Stimulated activated memory B cell treated with anti-CD40 and anti-IgM and Interleukin-4, amounts not matched to agents 10 μg/mL and 1 μg/mL and 100 μg/mL, for 72 hours (primary cell): ENCODE measurements at places on chromosomes 4 and X.
A peak's percentile ranks its signal among the peaks of the same experiment; 100 is the strongest.

- ATAC-seq: no peak
These were observed 123.9 kb upstream of the CBR4 start for GRCh38 chr4:169133932-169134331.

DNA sequence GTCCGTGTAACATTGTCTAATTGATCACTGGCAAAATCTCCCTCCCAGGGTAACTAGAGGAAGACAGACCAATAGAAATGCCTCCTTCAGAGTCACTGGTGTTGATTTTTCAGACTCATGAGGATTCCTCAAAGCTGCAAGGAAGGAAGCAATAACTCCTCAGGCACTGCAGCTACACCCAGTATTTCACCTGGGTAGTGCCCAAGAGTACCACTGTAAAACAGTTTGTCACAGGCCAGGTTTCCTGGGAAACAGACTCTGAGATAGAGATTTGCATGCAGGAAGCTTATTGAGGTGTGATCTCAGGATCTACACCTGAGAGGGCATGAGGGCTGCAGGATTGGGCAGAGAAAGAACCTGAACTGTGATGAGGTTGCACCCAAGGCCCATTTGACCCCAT lies 240.7 kb upstream of the ATP6AP2 start:
- ATAC-seq: no peak

GRCh38 chrX:6293716-6294115 lies 65.0 kb upstream of the NLGN4X start:
- ATAC-seq: no peak

- no peak for ATAC-seq
These were observed 95.3 kb upstream of the GUCY1A1 start for GRCh38 chr4:155571184-155571944.

DNA sequence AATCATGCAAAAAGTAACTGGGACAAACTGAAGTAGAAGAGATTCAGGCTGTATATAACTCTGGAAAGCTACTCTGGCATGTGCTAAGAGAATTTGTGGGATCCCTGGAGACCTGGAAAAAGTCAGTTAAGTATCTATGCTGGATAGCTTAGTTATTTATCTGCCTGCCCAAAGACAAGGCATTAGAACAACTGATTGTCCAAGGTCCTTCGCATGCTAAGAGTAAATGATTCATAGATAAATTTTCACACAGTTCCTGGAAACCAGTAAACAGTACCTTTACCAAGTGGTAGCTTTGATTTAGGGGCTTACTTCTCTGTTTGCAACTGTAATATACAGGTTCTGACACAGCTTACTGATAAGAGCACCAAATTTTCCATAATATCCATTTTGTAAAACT lies 104.8 kb downstream of the ATP11C start:
- no peak for ATAC-seq

GRCh38 chrX:107985033-107985432 lies 2.9 kb upstream of the TEX13B start:
- ATAC-seq: no peak

DNA sequence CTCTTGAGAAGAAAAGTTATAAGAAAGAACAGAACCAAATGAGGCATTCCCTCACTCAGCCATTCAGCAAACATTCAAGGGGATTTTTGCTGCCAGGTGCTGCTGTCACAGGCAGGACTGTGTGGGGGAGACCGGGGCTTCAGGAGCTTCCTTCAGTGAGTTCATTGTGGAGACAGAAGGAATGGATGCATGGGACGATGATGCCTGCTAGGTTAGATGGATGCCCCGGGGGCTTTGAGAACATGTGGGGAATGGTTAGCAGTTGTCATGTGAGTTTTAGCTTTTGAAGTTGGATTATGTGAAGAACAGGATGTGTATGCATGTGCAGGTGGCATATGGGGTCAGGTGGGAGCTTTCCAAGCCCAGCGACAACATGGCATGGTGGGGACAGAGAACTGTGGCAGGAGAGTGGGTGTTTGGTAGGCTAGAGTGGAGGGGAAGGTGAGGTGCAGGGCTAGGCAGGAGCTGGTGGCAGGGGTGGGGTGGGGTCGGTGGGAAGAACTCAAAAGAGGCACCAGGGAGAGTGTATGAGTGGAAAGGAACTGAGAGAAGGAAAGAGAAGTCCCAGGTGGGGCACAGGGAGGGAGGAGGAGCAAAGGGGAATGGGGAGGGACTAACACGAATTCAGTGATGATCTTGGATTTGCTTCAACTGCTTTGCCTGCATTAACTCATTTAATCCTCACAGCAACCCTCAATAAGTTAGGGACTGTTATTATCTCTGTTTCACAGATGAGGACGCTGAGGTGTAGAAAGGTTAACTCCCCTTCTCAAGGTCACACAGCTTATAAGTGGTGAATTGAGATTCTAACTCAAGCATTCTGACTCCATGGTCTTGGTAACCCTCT lies 8.4 kb downstream of the DCUN1D4 start:
- no peak for ATAC-seq

DNA sequence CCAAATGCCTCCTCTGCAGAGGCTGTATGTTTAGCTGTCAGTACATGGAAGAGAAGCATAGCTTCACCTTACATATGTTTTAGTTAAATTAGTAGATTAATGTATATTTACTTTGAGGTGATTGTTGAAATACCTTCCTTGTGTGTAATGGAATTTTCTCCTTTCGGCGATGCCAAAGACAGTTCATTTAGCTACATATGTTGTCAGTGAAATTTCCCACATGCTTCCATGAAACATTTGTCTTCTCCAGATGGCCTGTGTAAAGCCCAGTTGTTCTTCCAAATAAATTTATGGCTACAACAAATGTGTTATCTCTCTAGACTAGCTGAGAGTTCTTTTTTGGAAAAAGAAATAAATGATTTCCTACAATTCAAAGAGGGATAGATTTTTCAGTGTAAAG lies 95.2 kb downstream of the GPAT3 start:
- no peak for ATAC-seq

- ATAC-seq: no peak
These were observed 531.7 kb upstream of the FTHL17 start for GRCh38 chrX:31603411-31604120.

- no peak for ATAC-seq
These were observed 505.4 kb upstream of the FAM241A start for GRCh38 chr4:111639876-111640275.

DNA sequence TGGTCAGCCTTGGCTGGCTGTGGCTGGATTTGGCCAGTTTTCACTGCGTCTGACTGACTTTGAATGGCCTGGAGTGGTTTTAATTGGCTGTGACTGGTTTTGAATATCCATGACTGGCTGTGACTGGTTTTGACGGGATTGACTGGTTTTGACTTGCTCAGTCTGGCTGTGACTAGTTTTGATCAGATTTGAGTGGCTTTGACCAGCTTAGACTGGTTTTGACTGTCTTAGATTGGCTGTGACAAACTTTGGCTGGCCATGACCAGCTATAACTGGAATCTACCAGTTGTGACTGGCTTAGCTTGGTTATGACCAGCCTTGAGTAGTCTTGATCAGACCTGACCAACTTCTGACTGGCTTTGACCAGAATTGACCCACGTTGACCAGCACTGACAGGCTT lies 168.4 kb upstream of the AMOT start:
- ATAC-seq: no peak

DNA sequence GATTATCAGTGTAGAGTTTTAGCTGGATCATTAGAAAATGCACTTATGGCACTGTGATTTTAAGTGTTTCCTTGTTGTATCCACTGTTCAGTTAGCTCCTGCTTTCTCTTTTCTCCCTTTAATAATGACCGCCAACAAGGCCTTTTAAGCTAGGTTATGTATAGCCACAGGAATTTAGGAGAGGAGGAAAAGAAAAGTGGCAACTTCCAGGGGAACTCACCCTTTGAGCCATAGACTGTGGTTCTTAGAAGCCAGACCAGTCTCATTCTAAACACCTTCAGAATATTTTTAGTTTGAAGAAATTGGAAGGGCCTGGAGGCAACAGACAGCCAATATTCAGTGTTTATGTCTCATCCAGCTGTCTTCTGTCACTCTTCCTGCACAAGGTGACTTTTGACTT lies 6.1 kb downstream of the FGF2 start:
- no peak for ATAC-seq

DNA sequence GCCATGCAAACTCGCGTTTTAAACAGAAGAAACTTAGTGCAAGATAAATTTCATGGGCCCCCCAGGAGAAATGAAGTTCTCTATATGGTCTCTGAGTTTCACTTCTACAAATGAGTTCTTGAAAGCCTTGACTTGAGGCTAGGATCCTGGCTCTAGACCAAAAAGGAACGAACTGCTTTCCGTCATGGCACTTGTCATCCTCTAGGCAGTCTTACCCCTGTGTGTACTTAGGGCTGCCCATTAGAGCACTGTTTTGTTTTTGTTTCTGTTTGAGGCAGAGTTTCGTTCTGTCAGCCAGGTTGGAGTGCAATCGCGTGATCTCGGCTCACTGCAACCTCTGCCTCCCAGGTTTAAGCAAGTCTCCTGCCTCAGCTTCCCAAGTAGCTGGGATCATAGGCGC lies 29.0 kb downstream of the RNF4 start:
- peak; percentile 99 for ATAC-seq

- no peak for ATAC-seq
These were observed 372.7 kb downstream of the C4orf33 start for GRCh38 chr4:129468624-129469023.

DNA sequence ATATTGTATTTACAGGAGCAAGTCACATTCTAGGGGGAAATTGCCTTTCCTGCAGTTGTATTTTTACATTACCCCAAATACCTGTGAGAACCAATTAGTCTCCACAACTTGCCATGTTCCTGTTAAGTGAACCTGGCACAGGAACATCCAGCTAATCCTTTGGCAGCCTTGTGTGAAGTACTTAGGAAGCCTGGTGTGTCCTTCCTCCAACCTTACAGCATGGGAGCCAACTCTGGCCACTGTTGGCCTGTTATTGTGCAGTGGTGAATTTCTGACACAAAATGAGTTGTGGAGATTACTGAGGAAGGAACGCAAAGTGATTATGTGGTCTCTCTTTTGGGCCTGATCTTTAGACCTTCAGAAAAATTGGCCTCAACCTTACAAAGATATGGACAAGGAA lies 238.0 kb upstream of the PITX2 start:
- ATAC-seq: no peak

DNA sequence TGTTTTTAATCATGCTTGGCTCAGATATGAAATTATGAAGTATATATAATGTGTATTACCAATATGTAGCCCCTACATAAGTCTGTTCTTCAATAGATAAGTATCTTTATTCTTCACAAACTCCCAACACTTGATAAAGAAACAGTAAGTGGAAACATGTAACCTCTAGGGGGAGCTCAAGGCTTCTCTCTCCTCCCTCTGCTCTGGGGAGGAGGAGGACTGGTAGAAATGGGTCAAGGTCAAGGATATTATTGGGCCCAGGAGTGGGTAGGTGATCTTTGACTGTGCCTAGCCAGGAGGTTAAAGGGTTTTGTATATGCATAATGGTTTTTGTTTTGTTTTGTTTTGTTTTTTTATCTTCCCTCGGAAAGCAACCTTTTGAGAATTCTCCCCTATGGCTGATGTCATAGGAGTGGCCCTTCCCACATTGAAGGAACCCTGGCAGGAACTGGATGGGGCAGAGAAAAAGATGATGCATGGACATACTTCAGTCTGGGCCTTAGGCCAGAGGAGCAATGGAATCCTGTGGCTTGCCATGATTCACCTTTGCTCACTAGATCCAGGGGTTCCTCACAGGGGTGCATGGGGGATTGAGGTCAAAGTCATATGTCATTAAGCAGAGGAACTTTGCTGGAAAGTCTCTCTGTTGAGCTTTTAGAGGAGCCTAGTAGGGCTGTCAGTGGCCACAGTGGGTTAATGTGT lies 460.3 kb downstream of the MID1IP1 start:
- ATAC-seq: no peak

DNA sequence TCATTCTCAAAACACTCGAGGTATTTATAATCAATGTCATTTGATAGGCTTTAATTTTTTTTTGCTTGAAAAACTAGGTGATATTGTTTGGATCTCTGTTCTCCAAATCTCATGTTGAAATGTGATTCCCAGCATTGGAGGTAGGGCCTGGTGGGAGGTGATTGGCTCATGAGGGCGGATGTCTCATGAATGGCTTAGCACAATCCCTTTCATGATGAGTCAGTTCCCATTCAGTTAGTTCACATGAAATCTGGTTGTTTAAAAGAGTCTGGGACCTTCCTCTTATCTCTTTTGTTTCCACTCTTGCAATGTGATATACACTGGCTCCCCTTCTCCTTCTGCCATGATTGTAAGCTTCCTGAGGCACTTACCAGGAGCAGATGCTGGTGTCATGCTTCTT lies 638.7 kb downstream of the DMD start:
- no peak for ATAC-seq

GRCh38 chrX:153494061-153494460 lies 719 bp upstream of the BGN start:
- ATAC-seq: no peak

DNA sequence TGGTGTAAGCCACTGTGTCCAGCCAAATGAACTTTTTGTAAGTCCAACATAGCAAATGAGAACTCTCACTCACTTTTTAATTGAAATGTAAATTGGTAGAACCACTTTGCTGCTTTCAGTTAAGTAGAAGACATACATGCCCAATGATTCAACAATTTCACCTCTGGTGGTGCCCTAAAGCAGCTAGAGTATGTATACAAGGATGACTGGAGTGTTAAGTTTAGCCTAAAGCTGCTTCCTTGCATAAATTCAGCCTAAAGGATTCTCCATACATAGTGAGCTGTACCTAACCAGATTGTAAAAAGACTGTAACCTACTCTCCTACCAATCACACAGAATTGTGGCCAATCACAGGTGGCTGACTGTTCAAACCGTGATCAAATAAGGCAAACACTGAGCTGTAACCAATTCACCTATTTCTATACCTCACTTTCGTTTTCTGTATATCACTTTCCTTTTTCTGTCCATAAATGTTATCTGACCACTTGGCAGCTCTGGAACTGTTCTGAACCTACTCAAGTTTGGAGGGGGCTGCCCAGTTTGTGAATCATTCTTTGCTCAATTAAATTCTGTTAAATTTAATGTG lies 39.9 kb downstream of the PDS5A start:
- ATAC-seq: no peak

GRCh38 chr4:86031927-86032326 lies 327.9 kb downstream of the MAPK10 start:
- no peak for ATAC-seq

DNA sequence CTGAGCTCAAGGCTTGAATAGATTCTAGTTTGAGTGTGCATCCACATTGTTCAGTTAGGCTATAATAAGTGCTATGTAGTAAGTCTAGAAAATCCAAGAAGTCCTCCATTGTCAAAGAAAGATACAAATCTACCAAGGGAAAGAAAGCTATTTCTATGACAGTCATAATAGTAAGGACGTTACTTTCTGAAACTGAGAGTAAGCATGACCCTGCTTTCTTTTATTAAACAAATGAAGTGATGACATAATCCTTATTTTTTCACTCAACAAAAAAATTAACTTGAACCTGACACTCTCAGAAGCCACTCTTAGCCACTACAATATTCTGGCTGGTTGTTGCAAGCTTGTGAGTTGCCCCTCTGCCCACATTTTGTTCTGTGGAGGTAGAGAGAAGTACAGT lies 33.8 kb upstream of the AMELX start:
- ATAC-seq: no peak
